Epithelial cell of proximal tubule (primary cell): ENCODE measurements at places on chromosomes 12 and 14. TPM values are rescaled to one million over a fixed set of nuclear protein-coding genes. Genes with fewer than 3 reads are reported as not detected.

GRCh38 chr12:7994731-7995205, 37.7 kb upstream of the FOXJ2 start:
- no peak for DNase-seq

The RFX4 gene
- not detected in 2 replicates for total RNA-seq

The ZNF891 gene
- total RNA-seq: 0.40 and 0.43 TPM in 2 replicates

- no peak for DNase-seq
These were observed 13.2 kb downstream of the ADIPOR2 start for GRCh38 chr12:1703771-1704722.

The TAMALIN gene
- total RNA-seq: 1.7 and 2.9 TPM in 2 replicates

The SARNP gene
- total RNA-seq: 155 and 203 TPM in 2 replicates

DNA sequence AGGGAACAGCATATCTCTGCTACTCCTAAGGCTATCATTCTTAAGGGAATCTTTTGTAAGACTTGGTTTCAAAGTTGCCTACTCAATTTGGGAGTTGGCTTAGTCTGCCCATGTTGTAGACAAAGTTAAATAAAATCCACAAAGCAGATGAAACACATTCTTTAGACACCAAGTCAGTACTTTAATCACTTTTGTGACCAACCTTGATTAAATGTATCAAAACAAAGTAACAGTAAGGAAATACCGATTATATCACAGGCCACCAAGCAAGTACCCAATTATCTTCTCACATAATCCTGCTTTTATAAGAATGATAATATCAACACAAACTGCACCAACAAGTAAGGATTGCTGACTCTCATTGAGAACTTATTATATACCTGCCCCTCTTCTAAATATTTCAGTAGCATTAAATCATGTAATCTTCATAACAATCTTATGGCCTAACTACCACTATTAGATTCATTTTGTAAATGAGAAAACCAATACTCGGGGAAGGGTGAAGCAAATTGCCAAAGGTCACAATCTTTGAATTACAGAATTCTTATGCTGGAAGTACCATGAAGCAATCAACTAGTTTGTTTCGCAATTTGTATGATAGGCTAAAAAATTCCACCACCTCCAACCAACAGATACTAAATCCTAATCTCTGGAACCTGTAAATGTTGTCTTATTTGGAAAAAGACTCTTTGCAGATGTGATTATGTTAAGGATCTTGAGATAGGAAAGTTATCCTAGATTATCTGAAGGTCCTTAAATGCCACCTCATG, 12.6 kb upstream of the DIO2 start:
- DNase-seq: no peak

- DNase-seq: no peak
These were observed 80.1 kb downstream of the FAR2 start for GRCh38 chr12:29229158-29229505.

GRCh38 chr14:91599994-91600393, 89.9 kb upstream of the PPP4R3A start:
- DNase-seq: no peak

The NOVA1 gene
- 0.94 and 3.5 TPM in 2 replicates for total RNA-seq

The MMP19 gene
- 1.2 and 1.3 TPM in 2 replicates for total RNA-seq

DNA sequence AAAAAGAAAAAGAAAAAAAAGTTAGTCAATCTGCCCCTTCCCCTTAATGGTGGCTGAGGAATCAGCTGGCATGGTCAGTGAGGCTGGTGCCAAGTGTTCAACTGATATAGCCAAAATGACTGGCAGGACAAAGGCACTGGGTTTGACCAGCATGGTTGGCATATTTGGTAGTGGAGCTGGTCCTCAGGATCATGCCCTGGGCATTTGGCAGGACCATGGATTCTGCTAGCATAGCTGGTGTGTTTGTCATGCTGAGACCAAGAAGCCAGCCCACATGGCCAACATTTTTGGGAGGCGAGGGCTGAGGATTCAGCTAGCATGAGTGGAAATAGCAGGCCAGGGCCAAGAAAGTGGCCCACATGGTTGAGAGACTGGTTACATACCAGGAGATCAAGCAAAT, 136.5 kb downstream of the FBXL14 start:
- no peak for DNase-seq

DNA sequence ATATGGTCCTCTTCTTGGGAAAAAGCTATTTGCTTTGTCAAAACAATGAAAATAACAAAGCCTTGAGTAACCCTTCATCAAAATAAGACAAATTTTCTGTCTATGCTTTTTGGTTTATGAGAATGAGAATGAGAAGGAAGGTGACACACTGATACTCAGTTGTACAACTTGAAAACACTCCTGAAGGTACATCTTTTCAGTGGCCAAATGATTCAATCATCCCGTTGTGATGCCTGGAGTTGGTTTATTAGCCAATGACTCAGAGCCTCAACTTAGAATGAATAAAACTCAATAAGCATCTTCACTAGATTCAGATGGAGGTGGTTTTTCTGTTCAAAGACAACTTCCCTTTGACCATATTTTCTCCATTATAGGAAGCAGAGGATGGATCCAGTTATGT, 7.8 kb upstream of the CALM1 start:
- DNase-seq: no peak

DNA sequence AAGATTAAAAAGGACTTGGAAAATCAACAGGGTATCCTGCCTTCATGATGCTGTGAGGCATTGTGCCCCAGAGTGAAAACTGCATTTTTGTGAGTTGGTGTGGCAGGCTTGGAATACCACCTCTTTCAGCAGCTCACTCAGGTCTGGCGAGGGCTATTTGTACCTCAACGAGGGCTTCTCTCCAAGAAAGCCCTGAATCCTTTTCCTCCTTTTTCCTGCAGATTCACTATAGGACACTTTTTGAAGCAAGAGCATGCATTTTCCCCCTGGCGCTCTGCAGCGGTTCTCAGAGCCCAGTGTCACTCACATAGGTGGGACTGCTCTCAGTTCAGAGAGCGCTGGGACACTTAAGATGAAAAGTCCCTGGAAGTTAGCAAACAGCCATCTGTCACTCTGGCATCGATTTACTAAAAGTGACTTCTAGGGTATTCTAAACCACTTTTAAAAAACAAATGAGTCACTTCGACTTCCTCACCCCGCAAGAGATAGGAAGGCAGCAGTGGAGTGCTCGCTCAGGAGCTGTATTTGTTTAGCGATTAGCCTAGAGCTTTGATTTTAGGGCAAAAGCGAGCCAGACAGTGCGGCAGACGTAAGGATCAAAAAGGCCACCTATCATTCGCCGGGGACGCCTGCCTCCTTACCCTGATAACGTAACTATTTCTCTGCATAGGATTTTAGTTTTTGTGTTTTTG, 782 bp upstream of the LGR5 start:
- no peak for DNase-seq

DNA sequence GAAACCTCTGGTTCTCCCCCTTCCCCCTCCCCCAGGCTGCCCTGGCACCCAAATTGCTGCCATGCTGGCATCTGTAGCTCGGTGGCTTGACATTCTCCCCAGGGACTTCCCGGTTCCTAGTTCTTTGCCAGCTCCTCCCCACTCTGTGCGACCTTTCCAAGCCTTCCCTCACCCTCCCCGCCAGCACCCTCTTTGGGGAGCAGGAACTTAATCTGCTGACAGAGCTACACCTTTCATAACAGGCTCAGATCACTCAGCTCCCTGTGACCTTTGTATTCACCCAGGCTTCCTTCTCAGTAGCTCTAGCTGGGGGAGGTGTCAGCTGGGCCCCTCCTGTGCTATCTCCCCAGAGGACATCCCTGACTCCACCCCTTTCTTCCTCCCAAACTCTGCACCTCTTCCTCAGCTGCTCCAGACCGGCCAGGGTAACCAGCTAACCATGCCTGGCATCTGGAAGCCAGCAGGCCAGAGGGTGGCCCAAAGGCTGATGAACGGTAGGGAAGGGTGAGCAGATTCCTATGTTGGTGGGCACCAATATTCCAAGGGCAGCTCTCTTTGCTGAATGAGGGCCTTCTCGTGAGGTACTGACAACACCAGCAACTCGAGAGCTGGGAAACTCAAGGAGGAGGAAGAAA, 1.8 kb upstream of the COX14 start:
- no peak for DNase-seq

DNA sequence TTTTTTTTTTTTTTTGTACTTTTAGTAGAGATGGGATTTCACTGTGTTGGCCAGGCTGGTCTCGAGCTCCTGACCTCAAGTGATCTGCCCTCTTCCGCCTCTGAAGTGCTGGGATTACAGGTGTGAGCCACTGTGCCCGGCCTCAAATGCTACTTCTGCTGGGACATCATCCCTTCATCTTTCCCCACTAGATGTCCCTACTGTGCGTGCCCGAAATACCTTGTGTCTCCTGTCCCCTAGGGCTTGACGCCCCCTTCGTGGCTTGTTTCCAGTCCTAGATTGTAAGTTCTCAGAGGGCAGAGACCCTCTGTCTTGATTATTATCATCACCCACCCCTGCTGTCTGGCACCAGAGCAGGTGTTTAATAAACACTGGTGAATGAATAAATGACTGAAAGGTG, 14.9 kb downstream of the CCDC63 start:
- DNase-seq: no peak

- DNase-seq: no peak
These were observed 25.1 kb upstream of the BATF start for GRCh38 chr14:75497191-75497590.

- DNase-seq: no peak
These were observed 85.1 kb downstream of the BORCS5 start for GRCh38 chr12:12441843-12442461.

GRCh38 chr14:67566908-67567307, 33.2 kb downstream of the PIGH start:
- DNase-seq: no peak

- no peak for DNase-seq
These were observed 29.4 kb upstream of the PPP2R5C start for GRCh38 chr14:101732118-101732517.

- DNase-seq: no peak
These were observed 727.6 kb downstream of the DIO2 start for GRCh38 chr14:79483477-79484388.

The LRRC10 gene
- total RNA-seq: not detected in 2 replicates

The CEBPE gene
- not detected in 2 replicates for total RNA-seq

DNA sequence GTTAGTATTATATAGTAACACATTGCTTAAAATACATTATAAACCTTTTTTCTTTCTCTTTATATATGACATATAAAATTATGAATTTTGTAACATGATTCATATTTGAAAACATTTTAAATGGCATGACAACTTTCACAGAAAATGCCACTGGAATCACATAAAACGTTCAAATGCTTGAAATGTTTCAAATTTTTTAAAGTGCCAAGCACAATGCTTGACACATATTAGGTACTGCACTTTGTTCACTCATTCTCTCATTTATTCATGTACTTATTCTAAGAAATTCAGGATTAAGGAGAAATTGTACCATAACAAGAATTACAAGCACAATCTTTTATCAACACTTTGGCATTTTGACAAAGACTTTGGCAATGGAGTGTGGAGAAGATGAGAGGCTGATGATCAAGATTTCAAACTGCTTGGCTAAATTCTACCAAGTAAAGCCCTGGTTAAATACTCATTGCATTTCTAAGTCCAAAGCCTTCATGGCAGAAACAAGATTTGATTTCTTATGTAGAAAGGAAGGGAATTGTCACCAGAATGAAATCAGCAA, 232.2 kb downstream of the C12orf50 start:
- DNase-seq: no peak

GRCh38 chr12:63093084-63093483, 57.9 kb downstream of the AVPR1A start:
- DNase-seq: no peak

The RERG gene
- 0.51 and 1.4 TPM in 2 replicates for total RNA-seq

DNA sequence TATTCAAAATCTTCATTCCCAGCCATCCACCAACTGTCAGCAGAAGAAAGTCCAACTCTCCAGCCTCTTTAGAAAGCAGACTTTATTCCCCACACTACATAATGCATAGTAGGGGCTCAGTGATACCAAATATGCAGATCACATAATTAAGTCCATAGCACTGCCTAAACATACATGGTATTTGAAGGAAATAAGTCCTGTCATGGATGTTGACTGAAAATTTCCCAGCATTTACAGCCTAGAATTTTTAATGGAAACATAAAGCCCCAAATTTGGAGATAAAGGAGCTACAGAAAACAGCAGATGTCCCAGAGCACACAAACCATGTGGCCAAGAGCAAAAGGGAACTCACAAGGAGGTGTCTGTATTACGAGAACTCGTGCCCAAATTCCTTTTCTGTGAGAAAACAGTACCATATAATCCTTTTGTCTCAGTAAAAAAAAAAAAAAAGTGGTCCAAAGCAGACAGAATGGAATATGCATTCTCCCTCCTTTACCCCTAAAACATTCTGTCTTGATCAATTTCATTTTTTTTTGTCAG, 920.5 kb downstream of the NRXN3 start:
- DNase-seq: no peak

- DNase-seq: no peak
These were observed 513.8 kb downstream of the RPL10L start for GRCh38 chr14:46137786-46138185.

GRCh38 chr14:91004987-91005386, 55.5 kb downstream of the RPS6KA5 start:
- DNase-seq: no peak

- DNase-seq: no peak
These were observed 24.6 kb downstream of the SINHCAF start for GRCh38 chr12:31301311-31301710.

DNA sequence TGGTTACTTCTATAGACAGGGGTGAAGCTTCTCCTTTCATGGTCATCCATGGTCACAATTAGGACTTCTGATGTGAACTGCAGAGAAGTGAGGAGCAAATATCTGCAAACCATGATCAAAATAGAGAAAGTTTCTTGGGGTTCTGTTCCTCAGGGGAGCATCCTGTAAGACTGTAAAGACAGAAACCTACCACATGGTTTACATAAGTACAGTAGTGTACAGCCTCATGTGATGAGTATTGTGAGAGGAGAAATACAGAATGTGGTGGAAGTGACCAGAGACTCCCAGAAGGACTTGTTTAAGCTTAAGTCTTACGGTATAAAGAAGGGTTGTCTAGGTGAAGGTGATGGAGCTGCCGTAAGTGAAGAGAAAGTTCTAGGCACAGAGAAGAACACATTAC, 484.7 kb downstream of the LRIG3 start:
- no peak for DNase-seq

The DNAI7 gene
- not detected in 2 replicates for total RNA-seq

The EPYC gene
- total RNA-seq: not detected in 2 replicates

- DNase-seq: no peak
These were observed 25.3 kb upstream of the CLMN start for GRCh38 chr14:95345032-95345431.

DNA sequence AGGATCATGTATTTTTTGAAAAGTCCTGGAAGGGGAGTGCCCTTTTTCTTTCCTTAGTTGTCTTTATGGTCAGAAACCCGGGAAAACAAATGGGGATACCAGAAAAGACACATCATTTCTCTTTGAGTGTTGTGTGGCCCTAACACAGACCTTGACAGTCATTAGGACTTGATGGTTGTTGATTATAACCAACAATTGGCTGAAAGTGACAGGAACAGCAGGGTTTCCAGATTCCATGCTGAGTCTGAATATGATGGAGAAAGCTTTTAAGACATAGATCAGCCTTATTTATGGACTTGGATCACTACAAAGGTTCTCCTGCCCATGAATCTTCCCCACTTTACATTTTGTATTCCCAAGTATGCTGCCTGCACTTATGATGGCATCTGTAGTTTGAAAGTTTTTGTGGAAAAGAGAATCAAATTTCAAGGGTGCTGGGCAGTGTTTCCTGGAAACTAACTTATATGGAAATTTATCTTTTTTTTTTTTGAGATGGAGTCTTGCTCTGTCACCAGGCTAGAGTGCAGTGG, 30.4 kb downstream of the POLR3B start:
- DNase-seq: no peak

GRCh38 chr12:116060764-116061163, 216.7 kb downstream of the MED13L start:
- DNase-seq: no peak

The PRIMA1 gene
- not detected in 2 replicates for total RNA-seq

The GNB3 gene
- total RNA-seq: 0.29 and 4.2 TPM in 2 replicates
